ENCODE measurements at places on chromosomes 1 and 21.

DNA sequence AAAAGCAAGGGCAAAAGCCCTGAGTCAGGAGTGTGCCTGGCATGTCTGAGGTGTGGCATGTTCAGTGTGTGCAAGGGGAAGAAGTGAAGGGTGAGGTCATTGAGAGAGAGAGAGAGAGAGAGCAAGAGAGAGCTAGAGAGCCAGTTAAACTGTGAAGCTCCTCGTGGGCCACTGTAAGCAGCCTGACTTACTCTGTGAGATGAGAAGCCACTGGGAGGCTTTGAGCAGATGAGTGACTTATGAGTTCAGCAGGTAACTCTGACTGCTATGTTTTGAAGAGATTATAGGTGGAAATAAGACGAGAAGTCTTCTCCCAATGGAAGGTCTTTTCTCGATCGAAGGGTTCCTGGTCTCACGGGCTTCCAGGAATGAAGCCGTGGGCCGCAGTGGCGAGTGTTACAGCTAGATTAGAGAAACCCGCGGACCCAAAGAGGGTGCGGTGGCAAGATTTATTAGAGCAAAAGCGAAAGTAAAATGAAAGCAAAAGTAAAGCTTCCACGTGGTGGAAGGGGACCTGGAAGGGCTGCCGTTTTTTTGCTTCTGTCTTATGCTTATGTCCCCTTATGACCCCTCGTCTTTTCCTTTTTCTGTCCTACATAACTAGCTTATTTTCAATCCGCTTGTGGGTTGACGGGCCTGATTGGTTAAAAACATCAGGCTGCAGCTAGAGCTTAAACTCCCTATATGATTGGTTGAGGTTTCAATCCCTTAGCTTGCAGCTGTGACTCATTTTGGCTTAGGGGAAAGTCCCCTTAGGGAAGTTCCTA, 323.1 kb upstream of the FAM78B start:
- H3K27me3 ChIP-seq = peaks cover 4% of the 10 kb centered on the region
- H3K4me3 ChIP-seq = no peak overlapping the region
- peaks cover 11% of the 10 kb centered on the region for H3K4me1 ChIP-seq

DNA sequence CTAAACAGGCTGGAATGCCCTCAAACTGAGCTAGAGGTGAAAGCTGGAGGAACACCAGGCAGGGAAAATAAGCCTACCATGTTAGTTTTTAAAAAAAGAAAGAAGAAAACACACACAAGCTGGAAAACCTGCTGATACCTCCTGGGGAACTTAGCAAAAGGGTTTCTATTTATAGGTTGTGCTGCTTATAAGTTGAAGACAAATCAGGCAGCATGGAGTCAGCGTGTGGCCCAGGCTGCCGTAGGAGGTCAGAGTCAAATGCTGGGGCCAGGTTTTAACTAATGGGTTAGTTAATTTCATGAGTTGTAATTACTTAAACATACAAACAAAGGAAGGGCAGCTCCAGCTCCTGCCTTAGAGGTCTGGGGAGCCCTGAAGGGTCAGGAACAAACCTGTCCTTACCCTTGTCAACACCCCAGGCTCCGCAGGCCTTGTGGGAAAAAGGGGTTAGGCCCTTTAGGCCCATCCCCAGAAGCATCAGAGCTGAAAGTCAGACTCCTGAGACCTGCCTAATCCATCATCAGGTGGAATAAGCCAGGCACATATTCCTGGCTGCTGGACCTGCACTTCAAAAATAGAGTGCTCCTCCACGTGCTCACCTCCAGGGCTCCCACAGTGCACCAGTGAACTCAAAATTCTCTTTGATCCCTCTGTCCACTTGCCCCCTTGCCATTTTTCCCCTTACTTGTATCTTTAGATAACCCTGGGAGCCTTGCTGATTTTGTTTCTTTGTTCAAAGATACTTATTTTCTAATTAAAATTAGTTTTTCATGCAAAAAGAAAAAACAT, 59.7 kb downstream of the BRINP2 start:
- H3K27me3 ChIP-seq = no peaks in the 10 kb centered on the region
- no peak overlapping the region for H3K4me3 ChIP-seq
- no peak for DNase-seq
- H3K4me1 ChIP-seq = no peaks in the 10 kb centered on the region

GRCh38 chr1:116257341-116257767, 115.7 kb upstream of the ATP1A1 start:
- H3K4me3 ChIP-seq = no peak overlapping the region
- no peak overlapping the region for H3K27ac ChIP-seq
- no peaks in the 10 kb centered on the region for H3K36me3 ChIP-seq

DNA sequence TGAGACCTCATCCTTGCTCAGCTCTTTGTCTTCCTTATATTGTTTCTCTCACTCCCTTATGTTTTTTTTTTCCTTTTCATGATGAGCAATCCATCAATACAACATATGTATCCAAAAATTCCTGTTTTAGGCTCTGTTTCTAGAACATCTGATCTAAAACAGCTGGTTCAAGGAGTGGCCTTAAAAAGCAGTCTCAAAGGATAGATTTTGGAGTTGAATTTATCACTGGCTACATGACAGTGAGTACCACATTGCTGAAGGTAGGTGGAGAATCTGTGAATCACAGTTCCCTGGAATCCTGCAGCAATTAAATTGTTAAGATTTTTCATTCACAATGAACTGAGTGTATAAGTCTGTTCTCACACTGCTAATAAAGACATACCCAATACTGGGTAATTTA, 155.8 kb upstream of the ADAMTS5 start:
- no peak for DNase-seq
- no peak overlapping the region for H3K27ac ChIP-seq
- H3K4me3 ChIP-seq = no peak overlapping the region
- no peaks in the 10 kb centered on the region for H3K4me1 ChIP-seq
- H3K27me3 ChIP-seq = no peaks in the 10 kb centered on the region

DNA sequence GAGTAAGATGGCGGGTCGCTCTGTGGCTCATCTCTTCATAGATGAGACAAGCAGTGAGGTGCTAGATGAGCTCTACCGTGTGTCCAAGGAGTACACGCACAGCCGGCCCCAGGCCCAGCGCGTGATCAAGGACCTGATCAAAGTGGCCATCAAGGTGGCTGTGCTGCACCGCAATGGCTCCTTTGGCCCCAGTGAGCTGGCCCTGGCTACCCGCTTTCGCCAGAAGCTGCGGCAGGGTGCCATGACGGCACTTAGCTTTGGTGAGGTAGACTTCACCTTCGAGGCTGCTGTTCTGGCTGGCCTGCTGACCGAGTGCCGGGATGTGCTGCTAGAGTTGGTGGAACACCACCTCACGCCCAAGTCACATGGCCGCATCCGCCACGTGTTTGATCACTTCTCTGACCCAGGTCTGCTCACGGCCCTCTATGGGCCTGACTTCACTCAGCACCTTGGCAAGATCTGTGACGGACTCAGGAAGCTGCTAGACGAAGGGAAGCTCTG, 2.4 kb downstream of the TNFAIP8L2 start:
- H3K27ac ChIP-seq = peak overlapping the region; percentile 13
- H3K27me3 ChIP-seq = no peaks in the 10 kb centered on the region
- peaks cover 16% of the 10 kb centered on the region for H3K36me3 ChIP-seq
- H3K4me1 ChIP-seq = peaks cover 30% of the 10 kb centered on the region
- DNase-seq = no peak
- no peak overlapping the region for H3K4me3 ChIP-seq

DNA sequence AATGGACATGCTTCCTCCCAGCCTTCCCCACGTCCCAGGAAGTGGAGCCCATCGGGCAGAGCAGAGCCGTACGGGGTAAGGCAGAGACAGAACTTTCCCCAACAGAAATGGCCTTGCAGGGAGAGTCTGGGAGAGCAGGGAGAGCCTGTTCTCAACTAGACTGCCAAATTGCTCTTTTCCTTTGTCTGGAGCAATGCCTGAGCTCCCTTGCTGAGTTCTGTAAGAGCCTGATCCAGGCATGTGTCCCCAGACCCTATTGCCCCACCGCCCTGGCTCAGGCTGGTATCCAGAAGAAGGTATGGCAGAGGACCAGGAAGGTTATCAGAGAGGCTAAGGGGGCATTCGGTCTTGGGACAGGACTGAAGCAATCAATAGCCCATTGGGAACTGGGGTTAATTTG, 79.9 kb downstream of the TMEM53 start:
- H3K4me3 ChIP-seq = no peak overlapping the region
- H3K36me3 ChIP-seq = no peaks in the 10 kb centered on the region
- H3K27me3 ChIP-seq = peaks cover 7% of the 10 kb centered on the region
- H3K4me1 ChIP-seq = peaks cover 3% of the 10 kb centered on the region
- no peak for DNase-seq
- H3K27ac ChIP-seq = no peak overlapping the region

- no peaks in the 10 kb centered on the region for H3K27me3 ChIP-seq
- no peak for DNase-seq
- no peak overlapping the region for H3K4me3 ChIP-seq
These were observed 41.3 kb downstream of the RPAP2 start for GRCh38 chr1:92340154-92340553.

- H3K27ac ChIP-seq = no peak overlapping the region
- DNase-seq = no peak
- no peaks in the 10 kb centered on the region for H3K27me3 ChIP-seq
- H3K4me3 ChIP-seq = no peak overlapping the region
These were observed 586.4 kb upstream of the TMPRSS15 start for GRCh38 chr21:18989953-18990495.

- peaks cover 15% of the 10 kb centered on the region for H3K4me1 ChIP-seq
- no peak overlapping the region for H3K27ac ChIP-seq
- no peaks in the 10 kb centered on the region for H3K36me3 ChIP-seq
- no peak for DNase-seq
- no peaks in the 10 kb centered on the region for H3K27me3 ChIP-seq
These were observed 201.0 kb downstream of the NRIP1 start for GRCh38 chr21:14863745-14864210.

DNA sequence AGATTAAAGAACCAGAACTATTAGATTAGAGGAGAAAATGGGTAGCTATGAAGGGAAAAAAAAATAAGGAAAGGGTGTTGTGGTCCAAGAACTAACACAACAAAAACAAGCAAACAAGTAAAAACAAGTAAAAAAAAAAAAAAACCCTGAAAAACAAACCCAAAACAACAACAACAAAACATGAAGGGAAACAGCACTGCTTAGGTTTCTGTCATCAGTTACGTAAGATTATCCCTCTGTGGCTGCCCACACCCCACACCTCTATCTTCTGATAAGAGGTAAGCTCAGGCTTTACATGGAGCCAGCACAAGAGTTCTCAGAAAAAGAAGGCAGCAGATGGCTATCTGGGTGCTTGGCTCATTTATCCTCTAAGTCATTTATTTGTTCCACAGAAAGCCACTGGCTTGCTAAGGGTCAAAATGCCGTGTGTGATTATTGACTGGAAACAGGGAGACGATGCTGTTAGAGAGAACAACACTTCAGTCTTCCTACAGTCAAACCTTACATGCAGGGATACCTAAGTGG, 57.5 kb downstream of the KIAA0319L start:
- H3K36me3 ChIP-seq = peaks cover 7% of the 10 kb centered on the region
- no peaks in the 10 kb centered on the region for H3K27me3 ChIP-seq
- H3K27ac ChIP-seq = no peak overlapping the region
- peaks cover 3% of the 10 kb centered on the region for H3K4me1 ChIP-seq

DNA sequence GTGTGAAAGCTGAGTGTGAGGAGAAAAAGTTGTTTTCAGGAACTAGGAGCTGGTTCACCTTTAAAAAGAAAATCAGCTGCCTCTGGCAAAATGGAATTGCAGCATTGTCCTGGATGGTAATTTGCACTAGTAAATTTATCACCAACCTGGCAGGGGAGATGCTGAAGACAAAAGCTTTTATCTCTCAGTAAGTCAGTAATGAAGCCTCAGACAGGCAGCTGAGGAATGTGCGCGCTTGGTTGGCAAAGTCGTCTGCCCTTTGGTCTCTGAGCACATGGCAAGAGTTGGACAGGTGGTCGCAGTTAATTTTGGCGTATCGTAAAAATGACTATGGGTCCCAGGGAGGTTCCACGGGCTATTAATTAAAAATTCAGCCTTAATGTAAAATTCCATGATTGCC, 131.9 kb downstream of the BACH1 start:
- H3K27ac ChIP-seq = no peak overlapping the region
- H3K36me3 ChIP-seq = peaks cover 2% of the 10 kb centered on the region
- no peak for DNase-seq

- no peak overlapping the region for H3K27ac ChIP-seq
- no peaks in the 10 kb centered on the region for H3K27me3 ChIP-seq
- no peak for DNase-seq
- no peaks in the 10 kb centered on the region for H3K36me3 ChIP-seq
- peaks cover 15% of the 10 kb centered on the region for H3K4me1 ChIP-seq
These were observed 1.9 kb downstream of the SMIM1 start for GRCh38 chr1:3774276-3774945.
